ENCODE measurements at places on chromosomes 12 and 14. TPM values are rescaled to one million over a fixed set of nuclear protein-coding genes. Genes with fewer than 3 reads are reported as not detected.

Gene RNASE2
- total RNA-seq = not detected

Gene LRRC23
- total RNA-seq = 17.1 TPM

DNA sequence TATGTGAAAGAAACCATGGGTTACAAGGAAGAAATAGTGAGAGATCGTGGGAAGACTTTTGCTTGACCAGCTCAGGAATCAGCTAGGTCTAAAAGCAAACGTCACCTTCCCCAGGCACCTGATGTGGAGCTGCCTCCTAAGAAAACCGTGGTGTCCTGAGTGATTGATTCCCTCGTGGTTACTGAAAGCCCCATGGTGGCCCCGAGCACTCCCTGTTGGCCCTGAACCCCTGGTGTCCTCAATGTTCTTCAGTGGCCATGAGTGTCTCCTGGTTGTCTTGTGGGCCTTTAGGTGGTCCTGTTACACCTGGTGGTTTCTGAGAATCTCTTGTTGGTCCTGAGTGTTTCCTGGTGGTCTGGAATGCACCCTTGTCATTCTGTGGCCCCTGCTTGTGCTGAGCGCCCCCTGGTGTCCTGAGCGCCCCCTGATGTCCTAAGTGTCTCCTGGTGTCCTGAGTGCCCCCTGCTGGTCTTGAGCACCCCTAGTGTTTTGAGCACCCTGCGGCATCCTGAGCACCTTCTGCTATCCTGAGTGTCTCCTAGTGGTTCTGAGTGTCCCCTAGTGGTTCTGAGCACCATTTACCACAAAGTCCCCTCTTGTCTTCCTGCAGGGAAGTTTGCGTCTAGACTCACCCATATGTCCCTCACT is 518.7 kb downstream of the TMEM121 start:
- peak; percentile 29 for DNase-seq
- no peaks in the 10 kb centered on the region for H3K4me1 ChIP-seq
- H3K36me3 ChIP-seq = no peaks in the 10 kb centered on the region

GRCh38 chr12:75964150-75964549 is 67.4 kb downstream of the PHLDA1 start:
- no peak for DNase-seq
- H3K27me3 ChIP-seq = no peaks in the 10 kb centered on the region
- H3K27ac ChIP-seq = no peak overlapping the region
- no peak overlapping the region for H3K4me3 ChIP-seq
- H3K4me1 ChIP-seq = no peaks in the 10 kb centered on the region
- H3K36me3 ChIP-seq = no peaks in the 10 kb centered on the region

GRCh38 chr12:91007531-91008290 is 2.9 kb upstream of the EPYC start:
- H3K27me3 ChIP-seq = no peaks in the 10 kb centered on the region
- H3K27ac ChIP-seq = no peak overlapping the region
- no peaks in the 10 kb centered on the region for H3K4me1 ChIP-seq

DNA sequence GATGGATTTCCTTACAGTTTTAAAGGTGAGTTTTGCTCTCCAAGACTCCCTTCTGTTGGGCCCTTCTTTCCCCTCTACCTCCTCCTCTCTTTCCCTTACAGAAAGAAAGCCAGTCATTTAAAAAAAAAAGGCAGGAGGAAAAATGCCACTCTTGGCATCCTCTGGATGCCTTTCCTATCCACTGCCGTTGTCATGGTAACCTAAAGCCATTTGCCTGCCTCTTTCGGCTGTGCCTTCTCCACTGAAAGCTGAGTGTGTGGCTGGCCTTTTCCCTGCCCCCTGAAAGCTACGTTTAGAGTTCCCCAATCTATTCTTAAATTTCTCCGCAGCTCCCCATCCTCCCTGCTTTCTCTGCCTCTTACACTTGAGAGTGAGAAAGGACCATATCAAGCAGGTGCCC is 67.1 kb downstream of the TUNAR start:
- no peak overlapping the region for H3K27ac ChIP-seq
- H3K4me1 ChIP-seq = no peaks in the 10 kb centered on the region
- H3K4me3 ChIP-seq = no peak overlapping the region
- H3K27me3 ChIP-seq = no peaks in the 10 kb centered on the region
- no peaks in the 10 kb centered on the region for H3K36me3 ChIP-seq

- H3K27me3 ChIP-seq = no peaks in the 10 kb centered on the region
- DNase-seq = no peak
- no peak overlapping the region for H3K4me3 ChIP-seq
- H3K27ac ChIP-seq = no peak overlapping the region
- no peaks in the 10 kb centered on the region for H3K4me1 ChIP-seq
Observed at GRCh38 chr14:105876158-105876557, 349.8 kb downstream of the TMEM121 start.

DNA sequence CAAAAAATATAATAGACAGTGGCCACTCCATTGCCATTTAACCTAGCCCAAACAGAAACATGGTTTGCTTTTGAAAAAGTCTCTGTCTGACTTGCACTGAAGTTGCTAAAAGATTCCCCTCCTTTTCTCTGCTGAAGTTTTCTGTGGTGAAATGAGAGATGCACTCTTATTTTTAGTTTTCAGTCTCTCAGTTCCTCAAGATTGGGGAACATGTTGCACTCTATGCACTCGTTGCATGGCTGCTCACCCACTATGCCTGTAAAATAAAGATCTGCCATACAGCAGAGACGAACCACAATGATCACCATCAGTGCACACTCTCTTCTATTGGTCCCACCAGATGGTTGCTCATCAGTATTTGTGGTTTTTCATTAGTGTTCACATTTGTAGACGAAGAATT is 13.1 kb upstream of the DAAM1 start:
- no peak for DNase-seq
- H3K27ac ChIP-seq = no peak overlapping the region
- no peak overlapping the region for H3K4me3 ChIP-seq
- no peaks in the 10 kb centered on the region for H3K4me1 ChIP-seq
- no peaks in the 10 kb centered on the region for H3K36me3 ChIP-seq

DNA sequence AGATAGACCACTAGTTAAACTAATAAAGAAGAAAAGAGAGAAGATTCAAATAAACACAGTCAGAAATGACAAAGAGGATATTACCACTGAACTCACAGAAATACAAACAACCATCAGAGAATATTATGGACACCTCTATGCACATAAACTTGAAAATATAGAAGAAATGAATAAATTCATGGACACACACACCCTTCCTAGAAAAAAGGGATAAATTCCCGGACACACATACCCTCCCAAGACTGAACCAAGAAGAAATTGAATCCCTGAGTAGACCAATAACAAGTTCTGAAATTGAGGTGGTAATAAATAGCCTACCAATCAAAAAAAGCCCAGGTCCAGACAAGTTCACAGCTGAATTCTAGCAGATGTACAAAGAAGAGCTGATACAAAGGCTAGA is 187.9 kb downstream of the SEC23A start:
- H3K27me3 ChIP-seq = no peaks in the 10 kb centered on the region
- no peaks in the 10 kb centered on the region for H3K36me3 ChIP-seq
- H3K27ac ChIP-seq = no peak overlapping the region
- no peak for DNase-seq
- no peak overlapping the region for H3K4me3 ChIP-seq

- peaks cover 34% of the 10 kb centered on the region for H3K4me1 ChIP-seq
- no peak for DNase-seq
- H3K27ac ChIP-seq = peak overlapping the region; percentile 92
- H3K4me3 ChIP-seq = peak overlapping the region; percentile 82
- no peaks in the 10 kb centered on the region for H3K27me3 ChIP-seq
Observed at GRCh38 chr12:49706351-49707127, 666 bp downstream of the FMNL3 start.

Measured in tibial nerve (tissue), 4 donors.